ENCODE measurements at places on chromosomes 4 and X.

DNA sequence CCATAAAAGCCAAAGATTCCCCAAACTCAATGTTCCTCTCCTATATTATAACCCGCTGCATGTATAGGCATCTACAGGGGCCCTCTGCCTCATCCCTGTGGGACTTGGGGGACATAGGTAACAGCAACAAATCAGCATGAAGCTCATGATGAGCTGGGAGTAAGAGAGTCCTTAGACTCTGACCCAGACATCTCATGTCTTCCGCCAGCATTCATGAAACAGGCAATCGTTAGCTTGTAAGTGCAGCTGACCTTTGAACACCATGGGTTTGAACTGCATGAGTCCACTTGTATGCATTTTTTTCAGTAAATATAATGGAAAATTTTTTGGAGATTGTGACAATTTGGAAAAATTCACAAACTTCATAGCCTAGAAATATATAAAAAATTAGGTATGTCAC, 10.4 kb upstream of the SCOC start:
- DNase-seq: no peak

GRCh38 chrX:143121477-143121876, 95.7 kb downstream of the SPANXN4 start:
- DNase-seq: no peak

DNA sequence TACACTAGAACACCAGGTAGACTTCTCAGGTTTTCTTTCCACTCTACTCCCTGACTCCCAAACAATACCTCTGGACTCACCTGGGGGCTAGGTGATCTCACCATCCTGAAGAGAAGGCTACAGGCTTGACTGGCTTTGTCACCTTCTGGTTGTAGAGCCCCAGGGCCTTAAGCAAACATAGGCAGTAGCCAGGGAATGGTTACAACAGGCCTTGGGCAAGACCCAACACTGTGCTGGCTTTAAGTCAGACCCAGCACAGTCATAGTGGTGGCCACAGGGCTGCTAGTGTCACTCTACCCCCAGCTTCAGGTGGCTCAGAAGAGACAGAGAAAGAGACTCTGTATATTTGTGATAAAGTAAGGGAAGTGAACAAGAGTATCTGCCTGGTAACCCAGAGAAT, 118.1 kb upstream of the EMCN start:
- no peak for DNase-seq

DNA sequence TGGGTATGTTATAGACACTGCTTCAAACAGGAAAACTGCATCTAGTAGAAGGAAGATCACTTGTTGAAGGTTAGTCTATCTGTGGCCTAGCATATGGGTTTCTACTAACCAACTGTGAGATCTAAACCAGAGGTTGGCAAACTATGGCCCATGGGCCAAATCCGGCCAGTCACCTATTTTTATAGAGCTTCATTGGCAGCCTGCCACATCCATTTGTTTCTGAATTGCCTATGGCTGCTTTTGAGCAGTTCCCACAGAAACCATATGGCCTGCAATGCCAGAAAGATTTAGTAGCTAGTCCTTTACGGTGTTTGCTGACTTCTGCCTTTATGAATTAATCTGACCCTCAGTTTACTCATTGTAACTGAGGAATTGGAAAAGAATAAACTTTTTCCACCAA, 71.1 kb downstream of the MID1 start:
- no peak for DNase-seq

DNA sequence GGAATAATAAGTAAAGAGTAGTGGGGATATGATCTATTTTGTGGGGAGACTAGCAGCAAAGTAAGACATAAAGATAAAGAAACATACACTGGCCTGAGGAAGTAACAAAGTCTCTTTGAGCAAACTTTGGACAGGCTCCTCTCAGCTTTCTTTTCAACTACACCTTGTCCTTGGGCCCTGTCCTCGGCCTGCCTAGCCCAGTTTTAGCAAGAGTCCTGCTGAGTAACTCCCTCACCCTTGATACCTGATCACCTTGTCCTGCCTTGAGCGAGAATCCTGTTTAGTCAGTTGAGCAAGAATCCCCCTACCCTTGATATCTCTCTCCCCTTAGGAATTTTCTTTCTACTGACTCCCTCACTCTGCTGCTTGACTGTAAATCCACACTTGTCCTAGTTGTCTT, 11.5 kb downstream of the HNRNPH2 start:
- no peak for DNase-seq

GRCh38 chrX:39445336-39445735, 644.1 kb downstream of the MID1IP1 start:
- DNase-seq: no peak

GRCh38 chrX:119945481-119945880, 1.9 kb upstream of the NKAP start:
- DNase-seq: no peak

GRCh38 chr4:63757929-63758328, 651.3 kb downstream of the TECRL start:
- DNase-seq: no peak

DNA sequence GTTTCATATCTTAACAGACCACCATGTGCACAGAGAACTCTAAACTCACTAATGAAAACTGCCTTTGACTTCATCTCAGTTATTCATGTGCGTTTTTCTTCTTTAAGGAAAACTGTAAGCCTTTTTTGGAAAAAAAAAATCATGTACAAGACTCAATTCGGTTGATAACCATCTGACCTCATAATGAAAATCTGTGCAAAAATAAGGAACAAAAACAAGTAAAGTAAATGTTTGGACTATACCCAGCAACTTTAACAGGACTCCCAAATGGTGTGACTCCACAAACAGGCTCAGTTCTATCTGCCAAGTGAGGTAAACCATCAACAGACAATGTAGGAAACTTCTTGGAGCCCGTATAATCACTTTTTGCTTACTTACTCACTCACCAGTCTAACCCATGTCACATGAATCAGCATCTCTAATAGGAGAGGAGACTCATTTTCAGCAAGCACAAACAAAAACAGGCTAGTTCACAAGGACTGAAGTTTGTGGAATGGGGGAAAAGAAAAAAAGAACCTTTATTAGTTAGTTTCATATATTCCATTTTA, 9.3 kb downstream of the APOO start:
- no peak for DNase-seq

DNA sequence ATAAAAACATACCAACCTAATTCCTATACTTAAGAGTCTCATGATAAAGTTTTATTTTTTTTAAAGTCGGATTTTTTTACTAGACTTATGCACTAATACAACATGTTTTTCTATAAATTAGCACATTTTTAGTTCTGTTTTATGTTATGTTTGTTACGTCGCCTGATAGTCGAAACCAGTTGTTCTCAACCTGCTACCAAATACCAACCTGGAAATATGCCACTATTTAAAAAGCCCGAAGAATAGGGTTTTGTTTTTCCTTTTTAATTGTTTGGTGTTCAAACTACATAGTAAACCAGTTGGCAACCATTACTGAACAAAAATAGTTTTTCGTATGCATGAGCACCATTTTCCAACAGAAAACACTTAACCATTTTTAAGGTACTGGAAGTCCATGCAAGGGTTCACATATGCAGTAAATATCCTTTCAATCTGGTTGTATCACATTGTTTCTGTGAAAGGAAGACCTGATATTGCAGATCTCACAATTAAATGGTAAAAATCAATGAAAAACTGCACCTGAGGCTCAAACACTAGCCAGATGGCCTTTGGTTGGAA, 1.4 kb downstream of the WDFY3 start:
- DNase-seq: no peak

- DNase-seq: peak; percentile 3
Observed at GRCh38 chrX:140091125-140091886, 126.0 kb upstream of the CXorf66 start.

- no peak for DNase-seq
Observed at GRCh38 chrX:34470507-34470906, 186.6 kb downstream of the TMEM47 start.

- no peak for DNase-seq
Observed at GRCh38 chr4:183659872-183660242, 764 bp downstream of the TRAPPC11 start.

GRCh38 chr4:1109898-1110506, 3.4 kb downstream of the RNF212 start:
- DNase-seq: no peak

DNA sequence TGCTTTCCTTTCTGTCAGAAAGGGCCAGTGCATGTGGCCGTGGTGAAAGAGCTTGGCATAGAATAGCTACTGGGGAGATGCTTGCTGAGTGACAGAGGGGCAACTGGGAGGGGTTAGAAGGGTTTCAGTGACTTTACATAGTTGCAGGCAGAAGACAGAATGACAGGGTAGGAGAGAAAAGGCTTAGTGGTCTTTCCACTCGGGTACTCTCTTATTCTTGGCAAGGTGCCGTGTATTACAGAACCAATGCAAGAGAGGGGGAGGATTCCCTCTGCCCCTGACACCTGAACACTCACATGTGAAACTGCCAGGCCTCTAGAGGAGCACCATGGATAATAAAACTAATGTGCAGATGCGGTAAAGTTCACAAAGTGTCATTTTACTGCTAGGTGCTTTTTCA, 228.2 kb downstream of the MGST2 start:
- DNase-seq: no peak

GRCh38 chr4:175635546-175635945, 176.5 kb downstream of the GPM6A start:
- no peak for DNase-seq

DNA sequence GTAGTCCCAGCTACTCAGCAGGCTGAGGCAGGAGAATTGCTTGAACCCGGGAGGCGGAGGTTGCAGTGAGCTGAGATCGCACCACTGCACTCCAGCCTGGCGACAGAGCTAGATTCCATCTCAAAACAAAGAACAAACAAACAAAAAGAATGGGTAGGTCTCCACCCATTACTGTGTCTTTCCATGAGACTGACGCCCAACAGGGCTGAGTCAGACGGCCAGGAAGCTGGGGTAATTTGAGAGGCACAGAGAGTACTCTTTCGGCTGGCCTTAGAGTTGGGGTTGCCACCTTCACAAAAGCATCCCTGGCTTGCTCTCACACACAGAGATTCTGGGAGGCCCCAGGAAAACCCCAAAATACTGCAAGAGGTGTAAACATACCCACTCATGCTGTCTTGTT, 72.0 kb upstream of the DHRSX start:
- no peak for DNase-seq

DNA sequence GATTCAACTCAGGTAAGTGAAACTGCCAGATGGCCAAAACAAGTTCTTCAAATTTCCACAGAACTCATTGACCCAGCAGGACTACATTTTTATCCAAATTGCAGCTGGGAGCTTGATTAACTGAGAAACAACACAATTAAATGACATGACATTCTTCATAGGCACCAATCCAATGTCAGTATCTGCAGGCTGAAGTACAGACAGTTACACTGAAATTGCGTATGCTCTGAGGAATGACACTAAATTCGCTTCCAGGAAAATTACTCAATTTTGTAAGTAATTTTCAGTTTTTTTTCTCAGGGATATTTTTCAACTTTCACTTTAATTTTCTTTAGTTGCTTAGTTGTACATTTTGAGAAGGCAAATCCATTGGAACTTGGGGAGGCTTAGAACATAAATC, 4.5 kb downstream of the C1GALT1C1 start:
- DNase-seq: no peak

DNA sequence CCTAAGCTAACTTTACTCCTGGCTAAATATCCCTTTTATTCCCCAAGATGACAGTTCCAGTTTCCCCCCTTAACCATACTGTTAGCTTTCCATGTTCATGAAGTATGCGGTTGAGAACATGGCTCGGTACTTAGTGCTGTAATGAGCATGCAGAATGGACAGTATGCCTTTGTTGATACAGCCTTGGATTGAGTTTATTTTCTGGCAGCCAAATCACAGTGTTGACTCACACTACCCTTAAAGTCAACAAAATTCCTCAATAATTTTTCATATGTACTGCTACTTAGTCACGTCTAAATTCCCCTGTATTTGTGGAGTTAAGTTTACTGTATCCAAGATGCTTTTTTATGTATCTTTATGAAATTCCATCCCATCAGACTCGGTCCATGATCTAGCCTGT, 1.4 kb upstream of the VEGFC start:
- DNase-seq: no peak

DNA sequence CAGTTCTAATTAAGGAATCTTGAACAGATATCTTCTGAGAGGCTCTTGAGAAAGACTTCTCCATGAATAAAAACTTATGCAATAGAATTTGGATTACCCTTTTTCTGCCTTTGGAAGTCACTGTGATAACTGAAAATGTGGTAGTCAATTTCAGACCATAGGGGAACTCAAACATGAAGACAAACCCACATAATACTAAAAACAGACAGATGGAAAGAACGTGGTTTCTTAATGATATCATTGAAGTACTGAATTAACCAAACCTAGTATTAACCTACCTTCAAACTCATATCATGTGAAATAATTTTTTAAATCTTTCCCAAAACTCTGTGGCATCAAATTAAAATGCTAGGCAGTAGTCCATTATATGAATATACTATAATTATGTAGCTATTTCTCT, 153.5 kb downstream of the CAMK2D start:
- no peak for DNase-seq

- DNase-seq: no peak
Observed at GRCh38 chrX:48958635-48959094, 1.3 kb upstream of the OTUD5 start.

- no peak for DNase-seq
Observed at GRCh38 chrX:75211976-75212375, 55.9 kb upstream of the ABCB7 start.

DNA sequence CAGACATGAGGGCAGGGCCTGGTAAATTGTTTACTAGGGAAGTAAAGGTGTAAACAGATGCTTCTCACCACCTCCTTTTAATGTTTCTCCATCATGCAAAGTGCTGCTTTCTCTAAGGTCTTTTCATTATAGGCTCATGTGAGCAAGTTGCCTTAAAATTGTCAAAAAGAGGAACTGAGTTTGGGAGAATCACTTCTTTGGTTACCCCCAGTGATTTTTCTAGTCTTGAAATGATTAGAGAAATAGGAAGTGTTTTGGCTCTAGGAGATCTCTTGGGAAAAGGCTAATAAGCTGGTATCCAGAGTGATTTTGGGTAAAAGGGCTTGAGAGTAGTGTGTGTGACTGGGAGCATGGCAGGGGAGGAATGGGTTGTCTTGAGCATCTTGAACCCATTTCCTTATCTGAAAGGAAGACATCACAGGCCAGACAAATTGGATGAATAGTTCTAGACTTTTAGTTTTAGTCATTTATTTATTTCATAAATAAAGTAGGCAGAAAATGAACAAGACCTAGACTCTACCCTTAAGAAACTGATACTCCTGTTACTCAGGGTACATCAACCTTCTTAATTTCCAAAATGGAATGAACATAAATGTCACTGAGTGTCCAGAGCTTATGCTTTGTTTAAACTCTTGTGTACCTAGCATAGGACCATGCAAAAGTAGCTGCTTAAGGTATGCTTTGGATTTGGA, 14.2 kb downstream of the GRPR start:
- DNase-seq: no peak

- DNase-seq: no peak
Observed at GRCh38 chr4:81737865-81738559, 266.3 kb upstream of the RASGEF1B start.

All from GM12891 (cell line).